ENCODE measurements at places on chromosomes 6 and 20. TPM values are rescaled to one million over a fixed set of nuclear protein-coding genes. Genes with fewer than 3 reads are reported as not detected.

GRCh38 chr6:11292091-11292490, 59.6 kb upstream of the NEDD9 start:
- DNase-seq: no peak

DNA sequence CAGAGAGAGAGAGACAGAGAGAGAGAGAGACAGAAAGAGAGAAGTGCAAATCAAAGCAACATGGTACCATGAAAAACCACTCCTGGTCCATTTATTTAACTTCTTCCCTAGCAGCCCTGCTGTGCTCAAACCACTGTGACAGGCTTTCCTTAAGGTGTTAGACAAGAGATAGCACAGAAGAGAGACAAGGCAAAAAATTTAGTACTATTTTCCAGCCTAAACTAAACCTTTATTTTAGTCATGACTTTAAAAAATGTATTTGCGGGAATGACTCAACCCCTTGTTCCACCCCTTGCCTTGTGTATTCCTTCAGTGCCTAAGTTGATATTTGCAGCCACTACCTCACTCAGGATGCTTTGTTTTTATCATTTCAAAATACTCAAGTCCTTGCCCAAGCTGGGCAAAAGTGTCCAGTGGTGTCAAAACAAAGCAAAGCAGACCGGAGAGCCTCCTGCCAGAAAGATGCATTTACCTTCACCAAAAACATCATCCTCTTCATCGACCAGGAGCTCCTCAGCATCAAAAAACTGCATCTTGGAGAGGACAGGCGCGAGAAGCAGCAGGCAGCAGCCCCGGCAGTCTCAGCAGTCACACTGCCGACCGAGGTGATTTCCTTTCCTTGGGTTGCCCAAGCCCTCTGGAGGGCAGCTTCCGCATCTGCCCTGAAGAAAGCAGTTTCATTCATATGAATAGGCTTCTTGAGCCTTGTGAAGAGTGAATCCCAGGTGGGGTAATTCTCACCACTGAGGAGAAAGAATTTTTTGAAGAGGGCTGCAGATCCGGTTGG, at the start of gene RIPOR2:
TSS of gene RIPOR2 (minus strand) at position 595 of the 787 bp plus-strand sequence. CDS start at position 533, 62 bp downstream.
- peak; percentile 62 for DNase-seq

- no peak for DNase-seq
These were observed 207.6 kb upstream of the CDH4 start for GRCh38 chr20:61044499-61044898.

DNA sequence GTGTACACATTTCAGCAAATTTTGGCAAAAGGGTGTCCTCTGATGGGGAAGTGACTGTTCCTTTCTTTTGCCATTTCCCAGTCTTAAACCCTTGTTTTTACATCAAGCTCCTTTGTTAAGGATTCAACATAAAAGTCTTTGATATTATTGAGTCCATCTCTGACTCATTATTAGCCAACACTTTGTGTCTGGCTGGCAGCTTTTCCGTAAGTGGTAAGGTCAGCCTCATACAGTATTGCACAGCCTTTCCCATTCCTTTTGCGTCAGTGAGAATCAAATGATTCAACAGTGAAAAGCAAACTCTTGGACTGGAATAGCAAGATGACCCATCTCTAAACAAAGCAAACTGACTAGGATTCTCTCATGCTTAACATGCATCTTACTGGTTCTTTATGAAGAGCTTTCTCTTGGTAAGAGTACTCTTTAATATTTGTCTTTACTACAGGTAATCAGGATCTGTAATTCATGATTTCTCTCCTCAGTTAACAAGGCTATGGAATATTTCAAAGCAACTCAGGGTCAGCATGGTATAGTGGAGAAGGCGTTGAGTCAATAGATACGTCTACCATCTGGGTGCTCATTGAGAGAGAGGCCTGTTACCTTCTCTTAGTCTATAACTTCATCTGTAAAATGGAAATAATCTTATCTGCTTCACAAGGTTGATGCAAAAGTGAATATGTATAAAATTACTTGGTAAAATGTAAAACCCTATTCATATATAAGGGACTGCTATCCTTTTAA, 183.6 kb downstream of the PRL start:
- DNase-seq: peak; percentile 59

DNA sequence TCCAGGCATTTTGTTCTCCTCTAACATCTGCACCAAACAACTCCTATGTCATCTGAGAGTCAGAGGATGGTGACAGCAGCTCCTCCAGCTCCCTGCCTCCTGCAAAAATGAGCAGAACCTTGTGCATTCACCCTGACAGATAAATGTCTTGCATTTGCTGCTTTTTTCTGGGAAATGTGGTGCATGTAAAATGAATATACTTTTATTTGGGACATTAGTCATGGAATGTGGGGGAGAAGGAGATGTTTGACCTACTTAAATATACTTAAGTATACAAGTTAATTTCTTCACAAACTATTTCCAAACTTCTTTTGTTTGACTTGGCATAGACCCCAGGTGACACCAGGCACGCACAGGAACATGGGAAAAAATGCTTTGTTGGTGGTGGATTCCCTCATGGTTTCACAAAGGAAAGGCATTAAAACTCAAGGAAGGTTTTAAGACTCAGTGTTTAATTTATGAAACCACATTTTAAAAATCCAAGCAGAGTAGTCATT, 181.8 kb upstream of the MCHR2 start:
- no peak for DNase-seq

GRCh38 chr6:26569433-26569764, 27.4 kb upstream of the ABT1 start:
- no peak for DNase-seq

- no peak for DNase-seq
These were observed 66.6 kb upstream of the CTNNBL1 start for GRCh38 chr20:37627060-37627766.

DNA sequence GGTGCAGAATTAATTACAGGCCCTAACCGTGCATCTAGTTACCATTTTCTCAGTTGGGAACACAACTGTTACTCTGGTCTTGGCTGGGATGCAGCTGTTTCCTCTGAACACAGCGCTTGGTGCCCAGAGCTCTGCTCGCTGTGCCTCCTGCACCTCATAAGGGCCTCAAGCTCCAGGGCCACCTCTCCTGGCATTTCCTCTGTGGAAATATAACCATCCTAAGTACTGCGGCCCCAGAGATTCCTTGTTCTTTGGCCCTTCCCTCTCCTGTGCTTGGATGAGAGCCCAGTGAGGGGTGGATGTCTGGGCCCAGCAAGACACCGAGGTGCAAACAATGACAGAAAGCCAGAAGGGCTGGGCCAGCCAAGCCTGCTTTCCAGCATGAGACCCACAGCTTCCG, 169.9 kb upstream of the CST7 start:
- DNase-seq: no peak

DNA sequence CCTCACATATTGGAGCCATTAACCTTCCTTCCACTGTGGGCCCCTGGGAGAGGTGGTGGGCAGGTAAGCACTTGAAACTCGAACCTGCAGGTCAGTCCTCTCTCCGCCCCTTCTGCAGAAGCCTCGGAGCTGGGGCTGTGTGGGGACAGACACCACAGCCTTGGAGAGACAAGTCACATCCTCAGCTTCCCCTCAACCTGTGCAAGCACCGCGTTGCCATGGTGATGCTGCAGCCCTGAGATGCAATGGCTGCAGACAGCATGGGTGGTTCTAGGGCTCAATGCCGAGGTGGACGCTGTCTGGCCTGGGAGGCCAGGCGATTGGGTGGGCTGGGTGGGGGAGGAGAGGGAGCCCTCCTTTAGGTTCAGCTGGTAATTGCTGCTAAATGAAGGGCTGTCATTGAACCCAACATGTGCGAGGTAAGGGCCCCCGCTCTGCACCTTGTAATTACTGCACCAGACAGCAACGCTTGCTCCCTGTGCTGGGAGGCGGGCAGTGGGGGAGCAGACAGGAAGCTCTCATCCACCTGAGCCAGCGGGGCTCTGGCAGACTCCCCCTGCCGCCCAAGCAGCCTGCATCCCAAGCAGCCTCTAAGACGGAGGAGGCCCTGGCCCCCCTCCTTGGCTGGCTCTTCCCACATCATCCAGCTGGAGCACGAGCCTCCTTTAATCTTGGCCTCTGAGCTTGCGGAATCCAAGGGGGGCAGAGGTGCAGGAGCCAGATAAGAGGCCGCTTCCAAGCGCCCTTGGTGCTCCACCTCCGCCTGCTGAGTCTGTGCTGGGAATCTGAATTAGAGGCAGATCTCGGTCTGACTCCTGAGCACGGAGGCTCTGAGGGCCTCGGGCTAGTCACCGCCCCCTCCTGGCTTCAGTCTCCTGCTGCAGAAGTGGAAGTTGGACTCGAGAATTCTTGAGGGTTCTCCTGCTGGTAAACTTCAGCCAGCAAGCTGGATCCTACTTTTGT, 39.8 kb upstream of the CDH22 start:
- no peak for DNase-seq

Gene NKX2-4
- total RNA-seq: not detected

Gene C6orf132
- 1.7 TPM for total RNA-seq

Gene PMEPA1
- 167 TPM for total RNA-seq

Gene HLA-DMB
- 20.1 TPM for total RNA-seq

Gene WFDC5
- not detected for total RNA-seq

All from aorta (tissue), 5 donors.